ENCODE measurements at places on chromosomes 6 and 20.

DNA sequence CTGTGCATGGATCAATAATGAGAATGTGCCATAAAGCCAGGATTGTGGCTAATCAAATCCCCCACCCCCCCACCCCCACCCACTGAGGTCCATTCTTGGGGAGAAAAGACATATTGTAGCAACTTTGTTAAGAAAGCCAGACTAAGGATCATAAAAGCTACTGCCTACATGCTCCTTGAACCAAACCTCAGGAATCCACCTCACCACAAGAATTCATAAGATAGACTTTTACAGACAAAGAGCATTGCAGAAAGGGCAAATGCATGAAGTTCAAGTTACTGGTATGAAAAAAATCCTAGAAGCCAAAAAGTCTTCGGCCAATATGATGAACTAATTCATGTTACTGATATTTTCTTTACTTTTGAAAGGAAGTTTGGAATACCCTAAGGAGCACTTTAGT is 187.9 kb upstream of the ARID1B start:
- DNase-seq = no peak

DNA sequence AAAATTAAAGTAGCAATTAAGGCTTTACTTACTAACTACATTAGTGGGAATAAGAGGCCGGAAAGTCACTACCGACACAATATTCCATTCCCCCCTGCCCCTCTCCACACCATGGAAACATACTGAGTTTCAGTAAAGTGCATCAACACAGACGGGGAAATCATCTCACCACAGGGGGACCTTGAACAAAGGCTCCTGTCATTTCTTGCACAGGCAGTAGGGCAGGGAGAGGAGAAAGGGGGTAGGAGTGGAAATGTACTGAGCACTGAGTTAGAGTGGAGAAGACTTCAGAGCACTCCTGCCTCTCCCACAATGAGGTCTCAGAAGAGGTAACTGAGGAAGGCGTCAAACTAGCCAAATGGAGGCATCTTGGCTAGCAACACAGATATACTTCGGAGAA is 1426.9 kb upstream of the EYS start:
- DNase-seq = no peak

GRCh38 chr6:119333707-119334295 is 15.8 kb downstream of the MAN1A1 start:
- DNase-seq = peak; percentile 41

DNA sequence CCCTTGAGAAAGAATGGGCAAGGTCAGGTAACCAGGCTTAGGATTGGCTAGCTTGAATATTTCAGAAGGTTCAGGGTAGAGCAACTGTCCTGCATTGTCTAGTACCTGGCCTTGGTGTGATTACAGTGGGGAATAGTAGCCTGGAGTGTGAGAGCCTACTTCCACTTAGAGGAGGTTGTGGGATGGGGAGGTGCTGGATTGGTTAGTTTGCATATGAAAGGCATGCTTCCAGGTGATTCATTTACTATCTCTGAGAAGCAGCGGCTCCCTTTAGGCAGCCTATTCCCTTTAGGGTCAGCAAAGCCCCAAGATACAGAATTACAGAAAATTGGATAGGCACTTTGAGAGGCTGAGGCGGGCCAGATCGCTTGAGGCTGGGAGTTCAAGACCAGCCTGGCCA is 25.0 kb upstream of the SCGN start:
- peak; percentile 50 for DNase-seq

DNA sequence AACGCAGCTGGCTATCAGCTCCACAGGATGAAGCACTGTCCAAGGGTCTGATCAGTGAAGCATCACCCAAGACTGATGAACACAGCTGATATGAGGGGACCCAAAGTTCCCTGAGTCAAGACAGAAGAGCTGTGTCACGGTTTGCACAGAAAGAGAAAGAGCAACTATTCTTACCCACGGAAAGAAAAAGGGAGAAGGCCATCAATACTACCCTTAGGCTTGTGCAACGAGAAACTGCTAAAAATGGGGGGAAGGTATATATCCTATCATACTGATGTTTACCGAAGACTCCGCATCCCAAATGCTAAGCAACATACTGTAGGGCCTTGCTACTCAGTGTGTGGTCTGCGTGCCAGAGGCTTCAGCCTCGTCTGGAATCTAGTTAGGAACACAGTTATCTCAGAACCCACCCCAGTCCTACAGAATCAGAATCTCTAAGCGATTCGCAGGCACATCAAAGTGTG is 665 bp downstream of the FASTKD5 start:
- DNase-seq = peak; percentile 48

DNA sequence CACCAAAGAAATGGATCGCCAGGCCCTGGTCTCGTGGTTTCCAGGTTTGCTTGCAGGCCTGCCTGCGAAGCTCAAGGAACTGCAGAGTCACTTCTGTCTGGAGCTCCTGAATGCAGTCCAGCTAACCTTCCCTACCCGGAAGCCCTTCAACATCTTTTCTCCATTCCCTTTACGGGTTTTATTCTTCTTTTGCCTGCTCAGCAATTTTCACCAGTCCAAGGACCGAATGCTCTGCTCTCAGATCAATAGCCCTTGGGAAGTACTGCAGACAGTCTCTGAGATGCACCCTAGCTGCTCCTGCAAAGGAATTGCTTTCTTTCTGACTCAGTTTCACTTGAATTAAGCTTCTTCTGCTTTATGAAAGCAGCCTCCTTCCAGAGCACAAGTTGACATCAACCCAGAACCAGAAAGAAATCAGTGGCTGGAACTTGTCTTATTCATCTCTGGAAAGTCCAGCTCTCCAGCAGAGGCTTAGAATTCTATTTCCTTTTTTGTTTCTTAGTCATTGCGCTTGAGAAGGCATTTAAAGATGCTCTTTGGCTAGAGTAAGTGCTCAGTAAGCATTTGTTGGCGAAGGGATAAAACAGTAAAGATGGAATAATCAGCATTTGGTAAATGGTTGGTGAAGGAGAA is 18.7 kb upstream of the YWHAB start:
- no peak for DNase-seq

- DNase-seq = no peak
Observed at GRCh38 chr6:136306466-136306865, 16.8 kb upstream of the BCLAF1 start.

DNA sequence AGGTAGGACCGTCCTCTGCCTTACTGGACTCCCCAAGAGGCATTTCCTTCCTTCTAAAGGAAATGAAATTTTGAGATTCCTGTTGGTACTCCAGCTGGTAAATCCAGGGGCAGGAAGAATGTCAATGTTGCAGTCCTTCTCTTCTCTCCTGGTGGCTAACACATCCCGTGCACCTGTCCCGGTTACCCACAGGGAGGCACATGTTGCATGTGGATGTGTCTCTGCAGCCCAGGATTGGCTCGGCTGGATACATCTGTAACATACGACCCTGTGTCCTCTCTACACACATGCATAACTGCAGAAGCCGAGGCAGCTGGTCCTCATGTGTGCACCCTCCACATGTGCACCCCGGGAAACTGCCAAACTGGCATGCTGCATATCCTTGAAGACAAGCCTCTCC is 1.3 kb upstream of the LRFN2 start:
- peak; percentile 66 for DNase-seq

DNA sequence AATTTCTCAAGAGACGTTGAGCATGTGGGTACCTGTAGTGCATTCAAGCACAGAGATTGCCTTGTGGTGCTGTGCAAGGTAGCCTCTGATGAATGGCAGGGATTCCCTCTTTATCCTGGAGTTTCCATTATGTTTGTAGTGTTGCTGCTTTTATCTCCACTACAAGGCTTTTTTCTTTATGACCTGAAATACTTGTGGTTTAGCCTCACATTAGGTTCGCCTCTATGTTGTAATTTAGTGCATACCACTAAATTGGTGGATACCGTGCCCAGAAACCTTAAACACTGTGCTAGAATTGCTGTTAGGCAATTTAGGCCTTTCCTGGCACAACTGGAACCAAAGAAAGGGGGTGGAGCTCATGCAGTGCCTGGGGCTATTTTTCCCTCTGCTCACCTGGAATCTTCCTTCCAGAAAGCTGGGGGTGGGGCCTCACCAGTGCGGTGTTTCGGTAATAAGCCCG is 76.8 kb downstream of the NCOA7 start:
- no peak for DNase-seq

DNA sequence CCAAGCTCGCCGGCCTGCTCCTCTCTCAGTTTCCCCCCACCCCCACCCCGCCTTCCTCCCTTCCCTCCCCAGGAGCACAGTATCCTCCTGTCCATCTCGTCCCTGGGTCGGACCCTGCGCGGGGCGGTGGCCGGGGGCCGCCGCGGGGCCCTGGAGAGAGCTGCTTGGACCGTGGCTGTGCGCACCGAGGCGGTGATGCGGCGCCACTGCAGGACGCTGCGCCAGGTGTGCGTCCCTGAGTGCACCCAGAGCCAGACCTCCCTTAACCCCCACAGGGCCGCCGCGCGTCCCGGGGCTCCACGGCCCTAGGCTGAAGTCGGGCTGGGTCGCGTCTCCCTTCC is 2.2 kb downstream of the C20orf204 start:
- DNase-seq = peak; percentile 89

DNA sequence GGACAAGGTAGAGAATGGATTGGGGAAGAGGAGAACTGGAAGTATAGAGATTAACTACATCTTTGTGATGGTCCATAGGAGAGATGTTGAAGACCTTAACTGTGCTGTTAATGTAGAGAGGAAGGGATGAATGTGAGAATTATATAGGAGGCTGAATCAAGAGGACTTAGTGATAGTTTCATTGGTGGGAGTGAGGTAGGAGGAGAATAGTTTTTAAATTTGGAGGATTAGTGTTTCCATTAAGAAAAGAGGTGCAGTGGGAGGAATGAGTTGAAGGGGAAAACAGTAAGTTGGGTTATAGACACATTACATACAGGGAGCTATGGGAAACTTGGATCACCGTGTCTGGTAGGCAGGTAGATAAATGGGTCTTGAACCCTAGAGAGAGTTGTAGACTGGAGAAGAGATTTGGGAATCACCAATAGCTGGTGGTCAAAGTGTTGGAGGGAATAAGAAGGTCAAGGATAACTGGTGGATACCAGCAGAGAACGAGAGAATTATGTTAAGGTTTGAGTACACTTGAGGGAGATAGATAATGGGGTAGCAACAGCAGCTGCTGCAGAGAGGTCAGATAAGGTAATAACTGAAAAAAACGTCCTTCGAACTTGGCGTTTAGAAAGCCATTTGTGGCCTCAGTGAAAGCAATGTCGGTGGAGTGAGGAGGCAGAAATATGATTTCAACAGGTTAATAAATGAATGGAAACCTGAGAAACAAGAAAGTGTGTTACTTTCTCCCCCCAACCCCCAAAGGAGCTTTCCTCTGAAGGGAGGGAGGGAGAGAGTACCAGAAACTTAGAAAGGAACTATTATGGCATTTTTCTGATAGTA is 3.1 kb downstream of the C6orf89 start:
- DNase-seq = no peak

DNA sequence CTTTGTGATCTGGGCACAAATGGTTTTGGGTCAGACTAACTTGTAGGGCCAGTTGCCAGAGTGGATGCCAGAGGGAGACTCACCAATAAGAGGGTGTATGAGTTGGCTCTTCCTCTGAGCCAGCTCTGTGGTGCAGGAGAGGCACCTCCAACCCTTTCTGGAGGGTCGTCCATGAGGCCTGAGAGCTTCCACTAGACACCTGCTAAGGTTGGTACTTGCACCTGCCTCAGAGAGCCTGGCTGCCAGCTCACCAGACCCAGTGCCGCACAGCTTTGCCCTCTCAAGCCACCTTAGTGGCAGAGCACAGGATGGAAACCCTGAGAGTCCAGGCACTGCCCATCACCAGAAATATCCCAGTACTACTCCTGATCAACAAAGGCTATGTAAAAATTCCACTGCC is 504.3 kb downstream of the EYS start:
- no peak for DNase-seq

DNA sequence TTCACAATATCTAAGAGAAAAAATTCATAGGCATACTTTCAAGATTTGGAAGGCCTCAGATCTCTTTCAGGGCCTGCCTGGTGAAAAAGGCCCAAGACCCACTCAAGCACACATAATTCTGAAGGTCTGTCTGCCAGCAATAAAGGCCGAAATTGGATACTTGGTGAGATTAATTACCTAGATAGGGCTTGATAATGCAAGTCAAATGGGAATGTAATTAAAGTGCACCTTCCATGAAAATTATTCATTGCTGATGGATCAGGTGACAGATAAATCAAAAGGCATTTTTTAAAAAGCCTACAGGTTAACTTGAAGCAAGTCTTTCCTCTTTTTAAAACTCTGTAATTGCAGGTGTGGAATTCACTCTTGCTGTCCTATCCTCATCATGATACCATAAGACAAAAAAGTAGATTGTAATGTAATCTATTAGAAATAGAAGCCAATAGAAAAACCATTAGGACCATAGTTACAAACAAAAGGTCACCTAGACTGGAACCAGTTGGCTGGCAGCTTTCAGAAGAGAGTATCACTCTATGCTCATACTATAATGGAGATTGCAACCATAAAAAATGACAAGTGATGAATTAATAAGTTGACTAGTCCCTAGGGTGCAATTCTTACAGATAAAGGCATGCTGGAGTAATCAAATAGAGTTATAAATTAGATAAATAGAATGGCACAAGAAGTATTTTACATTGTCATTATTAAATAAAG is 77.3 kb downstream of the EPHA7 start:
- no peak for DNase-seq

DNA sequence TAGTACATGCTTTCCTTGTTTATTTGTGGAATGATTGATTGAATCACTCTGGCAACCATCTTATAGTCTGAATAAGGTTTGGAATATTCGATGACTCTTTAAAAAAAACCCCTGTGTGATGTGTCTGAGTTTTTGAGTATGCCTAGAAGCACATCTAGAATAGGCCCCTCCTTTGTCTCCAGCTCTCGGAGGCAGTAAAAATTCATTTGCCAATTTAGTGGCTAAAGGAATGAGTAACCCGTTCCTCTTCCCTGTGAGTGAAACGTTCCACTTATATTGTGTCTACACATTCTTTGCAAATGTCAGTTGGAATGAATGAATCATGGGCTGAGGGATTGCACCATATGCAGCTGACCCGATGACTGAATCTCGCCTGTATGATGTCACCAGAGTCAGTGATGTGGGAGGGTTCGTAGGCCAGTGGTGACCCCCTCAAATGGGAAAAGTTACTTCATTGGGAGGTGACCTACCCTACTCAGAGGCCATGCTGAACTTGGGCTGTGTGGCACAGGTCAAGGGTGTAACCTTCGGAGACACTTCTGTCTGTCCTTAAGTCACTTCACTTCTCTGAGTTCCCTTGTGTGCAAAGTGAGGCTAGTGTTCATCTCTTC is 21.6 kb downstream of the MOCS3 start:
- peak; percentile 14 for DNase-seq

- no peak for DNase-seq
Observed at GRCh38 chr6:125759959-125760457, 10.6 kb downstream of the HEY2 start.

GRCh38 chr6:166412156-166412910 is 29.6 kb upstream of the MPC1 start:
- DNase-seq = no peak

DNA sequence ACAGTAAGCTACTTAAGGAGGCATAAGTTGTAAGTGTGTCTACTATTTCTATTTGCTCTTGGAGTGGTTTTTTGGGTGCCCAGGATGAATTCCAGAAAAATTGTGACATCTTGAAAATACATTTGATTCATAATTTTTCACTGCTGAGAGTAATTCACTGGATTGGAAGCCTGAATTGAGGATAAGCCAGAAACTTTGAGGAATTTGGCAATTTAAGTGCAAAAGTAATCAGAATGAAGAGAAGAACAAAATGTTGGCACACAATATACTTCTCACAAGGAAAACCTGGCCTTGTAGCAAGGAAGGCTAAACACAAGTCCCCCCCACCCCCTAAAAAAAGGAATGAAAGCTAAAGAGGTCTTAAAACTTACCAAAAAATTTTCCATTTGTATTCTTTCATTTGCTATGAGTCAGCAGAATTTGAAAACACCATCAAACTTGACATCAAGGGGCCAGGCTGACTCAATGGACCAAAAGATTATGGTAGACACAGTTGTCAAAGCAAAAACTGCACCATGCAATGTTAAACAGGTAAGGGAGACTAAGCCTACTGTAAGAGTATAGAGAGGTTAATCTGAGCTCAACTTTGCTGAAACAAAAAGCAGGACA is 840.0 kb downstream of the FRK start:
- no peak for DNase-seq
